ENCODE measurements at places on chromosomes 6 and 20.

DNA sequence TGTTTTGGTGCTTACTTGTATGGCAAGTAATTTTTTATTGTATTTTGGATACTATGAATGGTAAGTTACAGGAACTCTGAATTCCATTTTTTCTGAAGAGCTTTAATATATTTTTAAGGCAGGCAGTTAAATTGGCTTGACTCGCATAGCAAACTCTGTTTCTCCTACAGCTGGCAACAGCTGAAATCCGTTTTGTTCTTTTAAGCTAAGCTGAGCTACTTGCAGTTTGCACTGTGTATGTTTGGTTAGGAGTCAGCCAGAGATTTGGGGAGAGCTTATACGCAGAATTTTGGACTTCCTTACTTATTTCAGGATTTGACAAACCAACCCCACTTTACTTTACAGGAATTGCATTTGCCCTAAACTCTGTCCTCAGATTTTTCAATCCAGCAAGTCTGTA is 179.1 kb downstream of the COL19A1 start:
- DNase-seq = no peak

- no peak for DNase-seq
Observed at GRCh38 chr6:119586250-119586882, 236.8 kb upstream of the MAN1A1 start.

- DNase-seq = no peak
Observed at GRCh38 chr20:32569380-32570305, 15.5 kb downstream of the NOL4L start.

DNA sequence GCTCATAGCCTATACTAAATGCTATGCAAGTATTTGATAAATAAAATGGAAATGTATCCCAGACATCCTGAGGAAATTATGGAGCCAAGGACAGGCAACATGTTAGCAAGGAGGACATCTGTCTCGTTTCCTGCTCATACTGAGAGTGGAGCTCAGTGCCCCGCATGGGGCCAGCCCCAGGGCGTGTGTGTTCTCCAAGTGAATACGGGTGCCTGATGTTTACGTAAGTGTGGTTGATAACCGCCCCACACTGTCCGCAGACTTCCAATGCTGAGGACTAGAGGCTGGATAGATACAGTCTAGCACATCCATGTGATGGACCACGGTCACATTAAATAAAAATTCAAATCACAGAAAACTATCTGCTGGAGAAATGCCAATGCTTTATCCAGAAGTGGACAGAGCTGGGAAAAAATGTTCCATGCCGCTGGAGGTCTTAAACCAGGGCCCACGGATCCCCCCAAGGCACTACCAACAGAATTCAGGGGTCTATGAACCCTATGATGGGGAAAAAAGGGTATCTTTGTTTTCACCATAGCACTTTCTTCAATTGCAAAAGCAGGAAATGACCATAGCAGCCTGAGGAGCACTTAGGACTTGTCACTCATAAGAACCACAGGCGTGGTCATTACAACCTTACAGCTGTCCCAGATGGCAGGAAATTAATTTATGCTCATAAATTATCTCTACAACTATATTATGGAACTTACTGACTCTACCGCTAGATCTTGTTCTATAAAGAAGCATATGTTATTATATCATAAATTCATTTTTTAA is 24.9 kb downstream of the TGM2 start:
- DNase-seq = no peak

DNA sequence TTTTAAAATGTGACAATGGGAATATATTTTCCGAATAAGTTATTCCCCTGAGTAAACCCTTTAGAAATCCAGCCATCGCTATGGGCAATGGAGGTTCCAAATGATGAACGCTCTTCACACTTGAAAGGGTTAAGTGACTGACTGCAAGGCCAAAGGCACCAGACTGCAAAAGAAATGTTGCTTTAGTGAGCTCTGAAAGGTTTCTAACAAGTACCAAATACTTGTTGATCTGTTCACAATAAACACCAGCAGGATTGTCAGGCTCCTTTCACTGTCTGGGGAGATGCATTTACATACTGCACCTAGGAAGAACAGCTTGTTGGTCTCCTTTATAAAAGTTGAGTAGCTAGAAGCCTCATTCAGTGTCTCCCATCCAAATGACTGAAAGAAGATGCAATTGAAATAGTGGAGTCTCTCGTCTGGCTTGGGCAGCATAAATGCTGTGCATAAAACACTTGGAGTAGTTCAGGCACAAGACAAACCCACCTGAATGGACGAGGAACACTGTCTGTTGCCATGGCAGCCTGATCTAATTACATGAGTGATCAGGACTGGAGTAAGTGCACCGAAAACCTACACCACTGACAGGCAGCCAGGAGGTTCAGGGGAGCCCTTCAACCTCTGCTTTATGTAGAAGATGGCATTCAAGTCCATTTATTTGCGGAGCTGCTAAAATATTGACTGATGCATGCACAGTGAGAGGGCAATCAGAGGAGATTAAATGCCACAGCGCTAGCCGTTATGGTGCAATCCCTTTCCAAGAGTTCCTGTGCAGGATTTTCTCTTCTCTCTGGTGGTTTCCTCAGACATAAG is 2.9 kb downstream of the ATXN1 start:
- no peak for DNase-seq

DNA sequence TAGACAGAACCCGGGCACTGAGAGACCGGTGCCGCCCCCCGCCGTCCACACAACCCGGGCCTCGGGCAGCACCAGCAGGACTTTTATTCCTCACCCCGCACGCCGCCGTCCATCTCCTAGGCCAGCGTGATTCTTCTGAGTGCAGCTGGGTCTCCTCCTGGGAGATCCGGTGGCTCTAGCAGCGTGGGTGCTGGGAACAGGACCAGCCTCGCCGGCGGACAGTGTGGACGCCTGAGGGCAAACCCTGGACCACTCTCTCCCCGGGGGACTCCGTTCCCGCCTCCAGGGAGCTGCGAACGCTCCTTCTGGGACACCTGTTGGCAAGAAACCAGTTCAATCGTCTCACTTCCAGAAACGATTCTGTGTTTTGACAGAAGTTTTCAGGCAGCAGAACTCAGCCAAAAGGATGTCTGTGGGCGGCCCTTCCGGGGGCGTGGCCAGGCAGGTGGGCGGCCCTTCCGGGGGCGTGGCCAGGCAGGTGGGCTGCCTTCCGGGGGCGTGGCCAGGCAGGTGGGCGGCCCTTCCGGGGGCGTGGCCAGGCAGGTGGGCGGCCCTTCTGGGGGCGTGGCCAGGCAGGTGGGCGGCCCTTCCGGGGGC is 130.7 kb downstream of the DLL1 start:
- DNase-seq = no peak

DNA sequence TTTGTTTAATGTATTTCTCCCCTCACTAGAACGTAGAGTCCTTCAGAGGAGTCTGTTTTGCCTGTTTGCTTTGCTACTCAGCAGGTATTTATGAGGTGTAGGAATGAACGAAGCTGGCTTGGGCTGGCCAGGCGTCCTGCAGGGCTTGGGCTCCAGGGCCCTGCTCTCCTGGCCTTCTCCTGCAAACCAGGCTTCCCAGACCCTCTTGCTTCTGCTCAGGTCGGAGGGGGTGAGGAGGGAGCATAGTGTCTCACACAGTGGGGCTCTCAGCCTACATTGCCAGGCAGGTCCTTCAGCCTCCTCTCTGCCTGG is 24.6 kb upstream of the MLN start:
- no peak for DNase-seq

- no peak for DNase-seq
Observed at GRCh38 chr6:88376197-88376596, 210.1 kb upstream of the CNR1 start.

- DNase-seq = no peak
Observed at GRCh38 chr20:870758-871157, 37.2 kb downstream of the FAM110A start.

DNA sequence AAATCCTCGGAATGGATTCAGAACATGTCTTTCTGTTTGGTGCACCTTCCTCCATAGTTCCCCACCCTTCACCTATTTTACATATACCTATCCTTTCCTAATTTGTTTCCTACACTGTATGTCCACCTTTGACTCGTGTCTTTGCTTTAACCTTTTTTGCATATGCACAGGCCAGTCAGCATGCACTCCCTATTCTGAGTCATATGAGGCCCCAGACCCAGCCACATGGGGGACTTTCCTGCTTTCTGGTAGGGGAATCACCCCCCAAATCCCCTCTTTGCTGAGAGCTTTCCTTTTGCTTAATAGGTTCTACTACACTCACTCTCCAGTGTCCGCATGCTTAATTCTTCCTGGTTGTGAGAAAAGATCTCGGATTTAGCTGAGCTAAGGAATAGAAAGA is 393.8 kb upstream of the IMPG1 start:
- no peak for DNase-seq

DNA sequence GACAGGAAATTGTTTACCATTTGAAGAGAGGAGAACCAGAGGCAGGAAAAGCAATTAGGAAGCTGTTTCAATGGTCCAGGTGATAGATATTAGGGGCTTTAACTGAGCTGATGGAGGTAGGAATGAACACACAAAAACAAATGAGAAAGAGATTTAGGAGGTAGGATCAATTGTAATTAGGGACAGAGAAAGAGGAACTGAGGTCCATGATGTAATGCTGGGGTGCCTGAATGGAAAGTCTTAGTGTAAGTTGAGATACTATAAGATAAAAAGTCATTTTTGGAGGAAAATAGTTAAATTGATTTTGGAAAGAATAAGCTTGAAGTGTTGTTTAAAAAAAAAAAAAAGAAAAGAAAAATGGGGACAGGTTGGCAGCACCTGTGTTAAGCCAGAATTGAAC is 58.5 kb upstream of the B3GAT2 start:
- DNase-seq = no peak

GRCh38 chr20:20836836-20837235 is 124.4 kb upstream of the RALGAPA2 start:
- no peak for DNase-seq

DNA sequence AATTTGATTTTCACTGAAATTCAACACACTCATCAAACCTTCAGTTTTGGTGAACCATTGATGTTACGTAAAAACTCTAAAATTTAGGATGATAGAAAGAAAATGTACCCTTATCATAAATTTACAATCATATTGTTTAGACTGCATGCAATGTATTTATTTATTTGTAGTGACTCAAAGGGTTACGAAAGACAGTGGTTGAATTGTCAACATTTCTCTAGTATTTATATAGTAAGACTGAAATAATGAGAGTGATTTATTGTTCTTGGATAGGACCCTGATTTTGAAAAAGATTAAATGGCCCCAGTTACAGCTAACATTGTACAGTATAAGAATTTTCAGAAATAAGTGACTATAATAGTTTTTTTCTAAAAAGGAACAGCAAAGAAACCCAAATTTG is 591.5 kb downstream of the RFPL4B start:
- DNase-seq = no peak

DNA sequence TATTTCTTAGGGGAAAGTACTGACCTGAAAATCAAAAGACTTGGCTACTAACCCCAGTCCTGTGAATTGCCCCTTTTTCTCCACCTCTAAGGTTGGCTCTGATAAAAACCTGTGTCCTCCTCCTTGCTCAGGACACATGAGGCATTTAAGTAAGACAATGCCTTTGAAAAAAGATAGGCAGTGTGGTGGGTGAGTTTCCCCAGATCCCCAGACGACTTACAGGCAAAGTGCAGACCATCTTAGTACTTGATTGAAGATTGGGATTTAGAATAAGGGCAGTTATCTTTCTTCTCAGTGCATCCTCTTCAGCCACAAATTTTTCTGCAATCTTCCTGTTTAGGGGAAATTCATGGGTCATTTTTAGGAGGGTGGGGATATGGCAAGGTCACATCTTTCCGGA is 87.8 kb downstream of the KIZ start:
- no peak for DNase-seq

GRCh38 chr6:110044622-110045021 is 66.5 kb downstream of the GPR6 start:
- DNase-seq = no peak

DNA sequence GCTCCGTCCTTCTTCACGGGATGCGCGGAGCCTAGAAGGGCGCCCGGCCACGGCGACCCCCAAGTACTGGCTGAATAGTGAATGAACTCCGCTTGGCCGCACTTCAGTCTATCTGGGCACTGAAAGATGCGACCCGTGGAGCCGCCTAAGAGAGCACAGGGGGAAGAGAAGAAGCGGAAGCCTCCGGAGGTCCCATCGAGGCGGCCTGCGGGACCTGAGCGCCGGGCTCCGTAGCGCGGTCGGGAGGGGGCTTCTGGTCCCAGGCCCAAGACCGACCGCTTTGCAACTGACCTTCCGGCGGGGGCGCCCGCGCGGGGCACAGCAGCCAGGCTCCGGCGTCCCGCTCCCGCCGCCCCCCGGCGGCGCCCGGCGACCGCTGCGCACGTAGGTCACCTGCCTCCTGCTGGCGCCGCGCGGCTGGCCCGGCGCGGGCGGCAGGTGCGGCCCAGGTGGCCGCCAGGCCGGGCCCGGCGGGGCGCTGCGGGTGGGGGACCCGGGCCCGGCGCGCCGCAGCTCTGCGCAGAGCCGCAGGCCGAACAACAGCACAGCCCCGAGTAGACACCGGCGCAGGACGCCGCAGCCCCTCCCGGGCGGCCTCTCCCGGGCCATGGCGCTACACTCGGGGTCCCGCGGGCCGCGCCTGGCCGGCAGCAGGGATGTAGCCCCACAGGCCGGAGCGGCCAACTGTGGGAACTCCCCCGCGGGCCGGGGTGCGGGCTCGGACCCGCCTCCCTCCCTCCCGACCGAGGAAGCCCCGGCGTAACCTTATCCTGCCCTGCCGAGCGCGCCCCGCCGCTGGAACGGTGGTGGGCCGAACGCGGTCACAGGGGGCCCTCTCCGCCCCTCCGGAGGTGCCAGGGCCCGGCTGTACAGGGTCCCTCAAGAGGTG is at the start of gene METTL24:
METTL24 (minus strand) TSS at position 686 of the 889 bp plus-strand sequence; CDS start at position 609, 77 bp downstream.
- no peak for DNase-seq

DNA sequence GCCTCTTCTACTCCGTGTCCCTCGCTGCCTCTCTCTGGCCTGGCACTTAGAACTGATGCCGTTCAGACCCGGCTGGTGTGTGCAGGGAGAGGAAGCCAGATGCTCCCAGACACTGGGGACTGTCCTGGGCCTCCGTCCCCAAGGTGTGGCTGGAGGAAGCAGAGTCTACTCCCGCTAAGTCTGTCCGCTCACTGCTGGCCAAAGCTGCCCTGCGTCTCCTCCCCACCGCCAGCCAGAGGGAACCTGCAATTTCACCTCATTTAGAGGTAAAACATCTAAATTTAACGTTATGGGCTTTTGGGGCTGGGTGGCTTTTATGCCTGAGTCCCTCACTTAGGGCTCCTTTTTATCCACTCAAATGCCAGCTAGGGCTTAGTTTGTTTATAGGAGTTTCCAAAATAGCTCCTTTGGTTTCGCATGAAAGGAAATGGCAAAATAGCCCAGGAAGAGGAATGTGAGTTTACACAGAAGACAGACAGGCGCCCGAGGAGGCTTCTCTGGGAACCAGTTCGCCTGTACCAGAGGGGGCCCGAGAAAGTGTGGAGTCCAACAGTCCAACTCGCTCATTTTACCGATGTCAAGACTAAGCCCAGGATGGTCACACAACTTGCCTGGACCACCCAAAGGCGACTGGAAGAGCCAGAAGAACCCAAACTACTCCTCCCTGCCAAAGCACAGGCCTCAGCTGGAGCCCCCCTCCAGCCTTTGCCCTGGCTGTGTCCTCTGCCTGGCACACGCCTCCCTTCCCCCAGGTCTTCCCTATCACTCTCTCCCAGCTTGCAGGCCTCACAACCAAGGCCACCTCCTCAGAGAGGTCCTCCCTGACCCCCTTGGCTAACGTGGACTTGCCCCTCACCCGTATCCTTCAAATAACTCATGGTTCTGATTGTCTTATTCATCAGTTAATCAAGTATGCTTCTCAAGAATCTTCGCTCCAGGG is 54.5 kb downstream of the RIPOR3 start:
- DNase-seq = no peak

- DNase-seq = no peak
Observed at GRCh38 chr6:166202321-166202733, 34.7 kb upstream of the TBXT start.
